Chondrocyte (in vitro differentiated cells): ENCODE measurements at places on chromosomes 16 and 17. TPM values are rescaled to one million over a fixed set of nuclear protein-coding genes. Genes with fewer than 3 reads are reported as not detected.

The KCNAB3 gene
- 1.9 to 3.2 TPM (median 2.3 TPM) in 3 replicates for total RNA-seq

The TTYH2 gene
- total RNA-seq = 1.6 to 2.1 TPM (median 1.9 TPM) in 3 replicates

- no peak overlapping the region for H3K27ac ChIP-seq
- H3K27me3 ChIP-seq = no peaks in the 10 kb centered on the region
- peaks cover 48% of the 10 kb centered on the region for H3K4me1 ChIP-seq
- H3K4me3 ChIP-seq = no peak overlapping the region
- no peak for DNase-seq
Observed at GRCh38 chr16:55495616-55496289, 13.1 kb upstream of the LPCAT2 start.

- peaks cover 15% of the 10 kb centered on the region for H3K36me3 ChIP-seq
- no peak for DNase-seq
- no peaks in the 10 kb centered on the region for H3K27me3 ChIP-seq
- peak overlapping the region; percentile 52 for H3K27ac ChIP-seq
Observed at GRCh38 chr16:4660454-4661007, 32.8 kb upstream of the NUDT16L1 start.

The HEATR9 gene
- total RNA-seq = not detected in 3 replicates

The MYH13 gene
- total RNA-seq = not detected in 3 replicates

The FBF1 gene
- 6.7 to 19.8 TPM (median 7.5 TPM) in 3 replicates for total RNA-seq

The MT4 gene
- total RNA-seq = not detected in 3 replicates

DNA sequence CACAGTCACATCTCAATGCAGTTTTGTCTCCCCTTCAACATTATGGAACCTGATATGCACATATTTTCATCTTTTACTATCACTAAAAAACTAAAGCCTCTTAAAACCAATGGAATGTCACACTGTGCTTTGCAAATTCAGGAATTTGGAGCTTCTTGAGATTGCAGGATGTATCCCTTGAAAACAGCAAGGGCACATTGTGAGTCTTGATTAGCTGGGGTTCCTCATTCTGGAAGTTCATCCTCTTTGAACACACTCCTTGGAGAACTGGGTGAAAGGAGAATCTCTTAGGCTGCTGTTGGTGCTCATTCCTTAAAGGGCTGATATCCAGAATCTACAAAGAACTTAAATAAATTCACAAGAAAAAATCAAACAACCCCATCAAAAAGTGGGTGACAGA is 21.1 kb upstream of the MYOCD start:
- no peaks in the 10 kb centered on the region for H3K4me1 ChIP-seq
- H3K27me3 ChIP-seq = no peaks in the 10 kb centered on the region

DNA sequence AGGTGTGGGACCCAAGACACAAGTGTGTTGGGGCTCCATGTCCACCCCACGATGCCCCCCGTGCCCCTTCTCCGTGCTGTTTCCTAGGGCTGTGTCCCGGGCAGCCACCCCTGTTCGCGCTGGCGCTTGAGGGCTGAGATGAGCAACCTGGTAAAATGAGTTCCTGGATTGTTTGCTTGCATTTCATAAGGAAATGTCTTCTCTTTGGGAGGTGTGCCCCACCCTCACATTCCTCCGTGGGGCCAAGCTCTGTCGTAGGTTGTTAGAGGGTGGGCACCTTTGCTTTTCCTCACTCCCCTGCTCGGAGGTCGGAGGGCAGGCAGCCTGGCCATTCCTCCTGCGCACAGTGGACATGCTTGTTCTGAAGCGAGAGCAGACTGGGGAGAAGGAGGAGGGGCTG is 171.3 kb upstream of the CHMP6 start:
- peaks cover 9% of the 10 kb centered on the region for H3K4me1 ChIP-seq

GRCh38 chr16:13077816-13078215 is 176.4 kb downstream of the SHISA9 start:
- no peaks in the 10 kb centered on the region for H3K27me3 ChIP-seq
- no peak overlapping the region for H3K27ac ChIP-seq
- no peak for DNase-seq
- H3K4me3 ChIP-seq = no peak overlapping the region
- no peaks in the 10 kb centered on the region for H3K4me1 ChIP-seq

GRCh38 chr17:12390631-12391030 is 275.1 kb upstream of the MYOCD start:
- no peak overlapping the region for H3K27ac ChIP-seq
- DNase-seq = no peak
- H3K4me3 ChIP-seq = no peak overlapping the region
- H3K4me1 ChIP-seq = peaks cover 12% of the 10 kb centered on the region

The POLR2C gene
- total RNA-seq = 38.6 to 53.0 TPM (median 44.8 TPM) in 3 replicates

DNA sequence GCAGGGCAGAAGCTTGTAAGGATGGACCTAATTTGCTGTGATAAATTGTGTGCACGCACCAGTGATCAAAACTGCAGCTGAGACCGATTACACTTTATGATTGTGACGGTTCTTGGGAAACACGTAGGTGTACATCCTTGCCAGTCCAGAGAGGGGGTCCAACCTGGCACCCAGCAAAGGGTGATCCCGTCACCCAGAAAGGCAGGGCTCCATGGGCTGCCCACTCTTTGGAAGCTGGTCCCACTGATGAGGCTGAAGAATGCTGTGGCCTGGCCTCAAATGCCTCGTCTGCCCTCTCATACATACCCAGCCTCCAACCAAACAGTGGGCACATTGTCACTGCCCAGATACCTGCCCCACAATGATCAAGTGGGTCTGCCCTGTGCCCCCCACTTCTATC is 132.0 kb downstream of the C16orf78 start:
- H3K27ac ChIP-seq = no peak overlapping the region
- H3K4me1 ChIP-seq = no peaks in the 10 kb centered on the region
- peaks cover 2% of the 10 kb centered on the region for H3K36me3 ChIP-seq
- peaks cover 3% of the 10 kb centered on the region for H3K27me3 ChIP-seq
- H3K4me3 ChIP-seq = no peak overlapping the region
- DNase-seq = peak; percentile 32
